Brain pericyte (primary cell): ENCODE measurements at places on chromosomes 16 and 17.

GRCh38 chr17:83012200-83012785 lies 67.1 kb upstream of the METRNL start:
- no peak for DNase-seq

DNA sequence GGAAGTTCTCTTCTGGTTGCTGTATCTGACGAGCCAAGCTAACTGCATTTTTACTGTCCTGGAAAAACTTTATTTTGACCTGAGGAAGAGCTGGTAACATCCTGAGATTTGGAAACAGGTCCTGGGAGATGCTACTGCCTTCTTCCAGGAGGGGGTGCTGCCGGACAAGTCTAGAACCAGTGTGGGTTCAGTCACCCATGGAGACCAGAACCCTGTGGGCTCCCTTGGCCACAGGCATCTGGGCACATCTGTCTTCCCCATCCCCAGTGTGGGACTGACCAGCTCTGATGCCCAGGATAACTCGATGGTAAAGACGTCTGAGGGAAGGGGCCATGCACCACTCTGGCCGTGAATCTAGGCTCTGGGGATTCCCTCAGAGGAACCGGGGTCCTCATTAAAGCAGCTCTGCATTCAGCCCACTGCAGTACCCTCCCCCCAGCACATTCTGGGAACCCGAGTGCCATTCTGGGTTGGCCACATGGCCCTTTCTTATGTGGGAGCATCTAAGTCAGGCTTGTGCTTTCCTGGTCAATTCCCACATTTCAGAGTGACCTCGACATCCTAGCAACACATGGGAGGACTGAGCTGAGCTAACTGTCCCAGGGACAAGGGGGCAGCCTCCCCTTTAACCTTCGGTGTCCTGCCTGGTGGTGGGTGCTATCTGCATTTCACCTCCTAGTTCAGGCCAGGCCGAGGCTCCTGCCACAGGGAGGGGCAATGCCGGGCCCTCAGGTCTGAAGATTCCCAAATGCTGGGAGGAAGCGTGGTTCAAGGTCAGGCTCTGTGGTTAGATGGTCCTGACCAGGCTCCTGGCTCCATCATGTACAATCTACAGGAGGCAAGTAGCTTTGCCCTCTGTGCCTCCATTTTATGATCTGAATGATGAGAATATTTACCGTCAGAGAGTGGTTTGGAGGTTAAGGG lies 6.4 kb downstream of the C16orf86 start:
- DNase-seq = no peak

- DNase-seq = no peak
Measured at GRCh38 chr17:20066253-20066652, 57.1 kb downstream of the SPECC1 start.

- no peak for DNase-seq
Measured at GRCh38 chr16:56204816-56205215, 13.5 kb downstream of the GNAO1 start.

DNA sequence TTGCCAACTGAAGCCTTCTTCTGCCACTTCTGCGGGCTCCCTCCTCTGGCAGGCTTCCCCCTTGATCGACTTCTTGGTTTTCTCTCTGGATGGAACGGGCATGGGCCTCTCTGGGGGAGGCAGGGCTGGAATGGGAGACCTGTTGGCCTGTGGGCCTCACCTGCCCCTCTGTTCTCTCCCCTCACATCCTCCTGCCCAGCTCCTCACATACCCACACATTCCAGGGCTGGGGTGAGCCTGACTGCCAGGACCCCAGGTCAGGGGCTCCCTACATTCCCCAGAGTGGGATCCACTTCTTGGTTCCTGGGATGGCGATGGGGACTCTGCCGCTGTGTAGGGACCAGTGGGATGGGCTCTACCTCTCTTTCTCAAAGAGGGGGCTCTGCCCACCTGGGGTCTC lies 6.5 kb upstream of the LASP1NB start:
- no peak for DNase-seq

DNA sequence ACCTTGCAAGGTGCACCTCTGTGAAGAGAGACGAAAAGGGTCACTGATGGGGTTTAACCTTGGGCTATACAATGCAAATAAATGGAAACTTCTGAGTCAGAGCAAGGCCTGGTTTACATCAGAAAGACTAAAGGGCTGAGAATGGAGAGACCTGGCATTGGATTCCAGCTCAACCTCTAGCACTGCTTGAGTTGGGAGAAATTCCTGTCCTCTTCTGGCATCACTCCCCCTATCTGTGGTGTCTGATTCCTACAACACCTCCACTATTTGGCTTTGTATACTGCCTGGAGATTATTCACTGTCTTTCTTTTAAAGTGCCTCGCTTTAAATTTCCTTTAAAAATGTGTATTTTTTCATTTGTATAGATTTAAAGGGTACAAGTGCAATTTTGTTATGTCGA lies 68.8 kb downstream of the GPR139 start:
- DNase-seq = no peak

DNA sequence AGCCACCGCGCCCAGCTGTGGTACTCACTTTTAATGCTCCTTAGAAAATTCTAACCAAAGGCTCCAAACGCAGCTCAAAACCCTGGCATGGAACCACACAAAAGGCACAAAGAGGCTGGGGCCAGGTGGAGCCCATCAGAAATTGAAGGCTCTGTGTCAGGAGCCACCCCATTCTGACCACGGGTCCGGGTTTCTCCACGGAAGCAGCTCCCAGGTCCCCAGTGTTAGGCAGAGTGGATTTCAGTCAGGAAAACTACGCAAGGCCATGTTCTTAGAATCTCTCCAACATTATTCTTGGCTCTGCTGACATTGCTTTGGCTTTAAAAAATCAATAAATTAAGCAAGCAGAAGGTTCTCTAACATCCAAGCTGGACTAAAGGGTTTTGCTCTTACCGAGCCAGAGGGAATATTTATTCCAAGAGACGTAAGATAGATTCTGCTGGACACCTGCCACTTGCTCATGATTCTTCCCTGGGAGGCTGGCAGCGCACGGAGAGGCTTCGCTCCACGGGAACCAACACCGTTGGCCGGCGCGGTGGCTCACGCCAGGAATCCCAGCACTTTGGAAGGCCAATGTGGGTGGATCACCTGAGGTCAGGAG lies 93.5 kb downstream of the NXN start:
- DNase-seq = no peak

DNA sequence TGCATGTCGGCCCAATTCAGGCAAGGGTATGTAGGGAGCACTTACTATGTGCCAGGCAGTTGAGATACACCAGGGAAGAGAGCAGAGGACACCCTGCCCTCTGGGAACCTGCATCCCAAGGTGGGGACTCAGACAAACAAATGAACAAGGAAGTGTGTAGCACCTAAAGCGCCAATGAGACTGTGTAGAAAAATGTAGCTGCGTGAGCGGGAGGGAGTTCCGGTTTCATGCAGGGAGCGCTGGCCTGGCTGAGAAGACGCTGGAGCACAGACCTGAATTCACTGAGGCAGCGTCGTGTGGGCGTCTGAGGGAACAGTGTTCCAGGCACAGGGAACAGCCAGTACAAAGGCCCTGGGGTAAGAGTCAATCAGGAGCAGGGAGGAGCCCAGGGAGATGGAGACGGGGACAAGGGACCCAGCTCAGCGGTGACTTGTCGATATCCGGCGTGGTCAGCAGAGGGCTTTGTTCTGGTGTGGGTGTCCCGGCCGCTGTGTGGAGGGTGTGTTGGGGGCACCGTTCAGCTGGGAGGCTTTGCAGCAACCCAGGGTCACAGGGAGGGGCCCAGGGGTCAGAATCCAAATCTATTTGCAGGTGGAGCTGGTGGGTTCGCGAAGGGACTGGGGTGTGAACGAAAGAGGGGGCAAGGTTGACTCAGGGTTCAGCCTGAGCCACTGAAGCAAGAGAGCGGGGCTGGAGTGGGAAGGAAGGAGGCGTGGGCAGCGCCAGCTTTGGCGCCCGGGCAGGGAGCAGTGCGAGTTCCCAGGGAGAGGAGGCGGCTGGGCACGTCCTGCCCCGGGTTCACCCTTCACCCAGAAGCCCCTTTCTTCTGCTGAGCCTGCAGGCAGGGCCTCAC lies 17.8 kb upstream of the OSGIN1 start:
- DNase-seq = no peak

- no peak for DNase-seq
Measured at GRCh38 chr16:78209951-78210661, 110.7 kb downstream of the WWOX start.
